ENCODE measurements at places on chromosomes 1 and 21. TPM values are rescaled to one million over a fixed set of nuclear protein-coding genes. Genes with fewer than 3 reads are reported as not detected.

GRCh38 chr1:190963321-190963720 is 485.7 kb upstream of the BRINP3 start:
- no peak for DNase-seq

GRCh38 chr1:74222701-74223100 is 12.5 kb upstream of the TNNI3K start:
- DNase-seq = no peak

LMOD1 gene
- 75.6 TPM for total RNA-seq

CLCNKA gene
- 5.8 TPM for total RNA-seq

GRCh38 chr1:205989786-205990185 is 13.4 kb downstream of the RAB7B start:
- DNase-seq = no peak

GPR61 gene
- total RNA-seq = 3.3 TPM

DNA sequence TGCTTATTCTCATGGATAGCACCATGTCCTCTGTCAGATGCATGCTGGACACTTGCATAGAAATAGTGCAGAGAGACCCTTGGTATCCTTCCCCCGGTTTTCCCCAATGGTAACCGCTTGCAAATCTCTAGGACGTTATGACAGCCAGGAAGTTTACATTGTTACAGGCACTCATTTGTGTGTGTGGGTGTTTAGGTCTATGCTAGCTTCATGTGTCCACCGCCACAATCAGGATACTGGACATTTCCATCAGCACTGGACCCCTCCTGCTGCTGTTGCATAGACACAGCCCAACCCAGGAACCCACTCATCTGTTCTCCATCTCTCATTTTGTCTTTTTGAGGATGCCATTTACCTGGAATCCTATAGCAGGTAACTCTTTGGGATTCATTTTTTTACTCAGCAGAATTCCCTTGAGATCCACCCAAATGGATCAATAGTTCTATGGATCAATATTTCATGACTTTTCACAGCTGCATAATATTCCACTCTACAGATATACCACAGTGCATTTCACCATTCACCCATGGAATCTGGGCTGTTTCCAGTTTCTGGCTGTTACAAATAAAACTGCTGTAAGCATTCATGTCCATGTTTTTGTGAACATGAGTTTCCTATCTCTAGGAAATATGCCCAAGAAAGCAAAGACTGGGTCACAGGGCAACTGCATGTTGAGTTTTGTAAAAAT is 6.6 kb upstream of the WNT9A start:
- DNase-seq = no peak
